ENCODE measurements at places on chromosomes 11 and 22.

DNA sequence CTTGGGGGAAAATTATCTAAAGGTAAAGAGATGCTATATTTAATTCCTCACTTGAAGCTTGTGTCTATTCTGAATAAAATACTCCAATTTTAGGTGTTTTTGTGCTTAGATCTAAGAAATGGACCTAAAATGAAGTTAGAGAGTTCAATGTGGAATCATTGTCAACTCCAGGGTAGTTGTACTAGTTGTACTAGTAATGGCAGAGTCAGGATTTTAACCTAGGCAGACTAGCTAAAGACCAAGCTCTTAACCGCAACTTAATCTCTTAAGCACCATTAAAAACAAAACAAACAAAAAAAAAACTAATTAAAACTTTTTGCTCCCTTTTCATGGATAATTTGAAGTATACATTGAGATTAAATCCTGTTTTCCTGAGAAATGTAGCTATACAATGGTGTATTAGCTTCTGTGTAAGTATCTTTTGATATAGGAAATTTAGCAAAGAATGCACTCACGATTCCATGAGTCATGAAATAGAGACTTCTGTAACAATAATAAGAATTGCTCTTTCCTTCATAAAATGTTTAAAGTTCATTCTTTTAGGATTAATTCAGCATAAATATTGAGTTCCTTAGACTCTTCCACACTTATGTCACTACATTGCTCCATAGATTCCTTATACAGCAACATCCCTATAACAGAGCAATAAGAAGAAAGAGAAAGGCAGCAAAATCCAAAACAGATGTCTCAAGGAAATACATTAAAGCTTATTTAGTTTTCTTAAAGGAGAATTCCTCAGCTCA, 26.5 kb upstream of the SOX6 start:
- DNase-seq, result no peak

DNA sequence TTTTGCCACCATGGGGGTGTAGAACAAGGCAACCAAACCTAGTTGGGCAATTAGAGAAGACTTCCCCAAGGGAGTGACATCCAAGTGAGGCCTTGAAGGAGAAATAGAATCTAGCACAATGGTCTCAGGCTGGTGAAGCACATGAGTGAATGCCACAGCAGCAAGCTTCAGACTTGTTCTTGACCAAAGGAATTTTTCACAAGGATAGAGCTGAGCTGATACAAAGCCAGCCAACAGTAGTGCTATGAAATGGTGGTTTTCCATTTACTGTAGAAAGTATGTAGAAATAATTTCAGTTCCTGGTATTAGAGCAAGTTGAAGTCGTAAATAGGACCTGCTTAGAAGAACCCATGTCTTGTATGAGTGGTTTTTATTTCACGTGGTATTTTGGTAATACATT, 148.3 kb upstream of the RASSF10 start:
- DNase-seq, result no peak

- DNase-seq, result no peak
These were observed 30.7 kb downstream of the PIWIL4 start for GRCh38 chr11:94597896-94598295.

DNA sequence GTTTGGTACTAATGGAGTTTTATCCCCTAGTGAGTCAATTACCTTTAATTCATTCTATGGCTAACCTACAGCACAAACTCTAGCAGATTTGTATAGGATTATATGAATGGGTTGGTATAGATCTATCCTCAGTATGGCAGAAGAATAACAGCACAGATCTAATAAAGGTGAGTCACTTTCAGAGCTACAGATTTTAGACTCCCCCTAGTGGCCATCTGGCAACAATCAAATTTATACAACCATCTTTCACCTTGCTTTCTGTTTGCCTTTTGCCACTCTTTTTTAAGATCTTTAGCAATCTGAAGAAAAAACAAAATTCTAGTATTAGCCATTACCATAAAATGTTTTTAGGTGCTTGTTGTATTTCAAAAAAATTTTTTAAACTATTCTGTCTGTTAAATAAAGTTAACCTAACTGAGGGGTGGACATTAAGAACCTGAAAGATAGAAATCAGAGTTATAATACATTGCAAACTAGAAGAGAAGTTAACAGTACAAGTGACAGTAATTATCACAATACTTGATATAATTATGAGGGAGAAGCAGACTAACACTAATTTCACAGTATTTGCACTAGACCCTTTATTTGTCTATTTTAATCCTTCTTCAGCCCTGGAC, 25.8 kb downstream of the DDIAS start:
- DNase-seq, result no peak

- no peak for DNase-seq
These were observed 4.4 kb upstream of the MMP1 start for GRCh38 chr11:102802341-102802740.

- no peak for DNase-seq
These were observed 132.4 kb downstream of the TTC28 start for GRCh38 chr22:28547132-28547842.

GRCh38 chr22:20087319-20088262, 7.5 kb downstream of the DGCR8 start:
- no peak for DNase-seq

DNA sequence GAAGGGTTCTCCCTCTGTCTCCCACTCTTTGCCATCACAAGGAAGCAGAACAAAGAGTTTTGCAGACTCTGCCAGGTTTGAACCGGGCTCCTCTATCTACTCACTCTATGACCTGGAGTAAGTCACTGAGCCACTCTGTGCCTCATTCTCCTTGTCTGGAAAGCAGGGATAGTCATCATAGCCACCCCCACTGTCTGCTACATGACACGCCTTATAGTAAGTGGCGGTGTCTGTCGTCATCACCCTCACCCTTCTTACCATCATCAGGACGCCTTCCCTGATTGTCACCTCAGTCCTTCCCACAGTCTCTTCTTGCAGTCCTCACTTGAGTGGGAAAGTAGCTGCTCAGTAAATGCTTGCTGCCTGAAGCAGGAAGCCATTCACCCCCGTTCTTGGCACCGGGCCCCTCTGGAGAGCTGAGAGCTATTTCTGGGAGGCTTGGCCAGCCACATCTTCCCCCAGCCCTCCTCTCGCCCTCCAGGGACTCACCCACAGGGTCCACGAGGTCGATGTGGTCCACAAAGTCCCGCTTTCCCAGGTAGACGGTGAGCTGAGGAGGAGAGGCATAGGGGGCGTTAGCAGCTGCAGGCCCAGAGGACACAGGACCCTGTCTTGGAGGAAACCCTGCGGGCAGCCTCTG, 46.4 kb downstream of the TPBGL start:
- no peak for DNase-seq

- no peak for DNase-seq
These were observed 8.8 kb upstream of the DNAL4 start for GRCh38 chr22:38802671-38803121.

GRCh38 chr11:61533401-61533800, 24.9 kb downstream of the LRRC10B start:
- DNase-seq, result no peak

DNA sequence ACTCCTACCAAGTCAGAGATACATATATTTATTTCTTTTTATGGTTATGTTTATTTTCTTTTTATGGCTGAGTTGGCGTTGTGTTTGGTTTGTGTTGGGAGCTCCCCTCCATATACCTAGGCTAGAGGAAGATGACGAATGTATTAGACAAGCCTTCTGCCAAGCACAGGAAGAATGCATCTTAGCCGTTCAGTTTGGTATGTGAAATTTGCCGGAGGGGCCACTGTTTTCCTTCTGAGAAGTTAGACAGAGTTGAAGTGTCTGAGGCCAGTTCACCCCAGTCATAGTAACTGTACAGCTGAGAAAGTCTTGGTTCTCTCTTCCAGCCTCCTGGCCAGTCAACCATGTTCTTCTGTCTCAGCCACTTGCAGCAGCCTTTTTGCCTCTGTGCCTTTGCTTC, 29.8 kb downstream of the TEAD1 start:
- DNase-seq, result no peak

GRCh38 chr22:44445731-44446130, 52.3 kb downstream of the RTL6 start:
- DNase-seq, result no peak

DNA sequence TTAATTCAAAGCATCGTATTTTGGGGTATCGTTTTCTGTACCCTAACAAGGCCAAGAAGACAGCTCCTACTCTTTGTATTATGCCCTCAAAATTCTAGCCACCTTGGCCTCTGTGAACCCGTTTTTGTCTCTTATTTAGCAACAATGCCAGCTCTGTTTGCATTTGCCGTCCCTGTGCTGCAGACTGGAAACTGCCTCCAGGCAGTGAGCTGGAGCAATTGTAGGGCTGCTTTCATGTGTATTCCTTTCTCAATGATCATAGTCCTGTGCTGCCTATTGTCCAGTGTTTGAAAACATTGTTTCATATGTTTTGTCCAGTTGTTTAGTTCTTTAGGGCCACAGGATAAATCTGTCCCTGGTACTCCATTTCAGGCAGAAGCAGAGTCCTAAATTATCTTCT, 19.9 kb upstream of the BACE1-AS start:
- DNase-seq, result no peak

GRCh38 chr11:115326526-115326925, 177.7 kb downstream of the CADM1 start:
- DNase-seq, result no peak

DNA sequence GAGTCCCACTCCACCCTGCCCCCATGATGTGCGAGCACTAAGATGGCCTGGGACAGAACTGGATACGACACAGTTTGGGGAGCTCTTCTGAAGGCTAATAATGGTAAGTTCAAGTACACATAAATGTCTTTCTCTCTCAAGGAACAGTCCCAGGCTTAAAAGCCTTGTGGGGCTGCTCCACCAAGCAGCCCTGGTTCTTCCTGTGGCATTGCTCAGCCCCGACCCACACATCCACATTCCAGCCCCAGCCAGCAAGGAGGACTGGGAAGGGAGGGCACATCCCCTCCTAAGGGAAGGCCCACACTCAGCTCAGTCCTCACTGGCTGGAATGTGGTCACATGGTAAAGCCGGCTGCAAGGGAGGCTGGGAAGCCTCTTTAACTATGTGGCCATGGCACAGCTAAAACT, 13.3 kb upstream of the MB start:
- DNase-seq, result no peak

- no peak for DNase-seq
These were observed 23.8 kb downstream of the FADS2 start for GRCh38 chr11:61851900-61852295.

DNA sequence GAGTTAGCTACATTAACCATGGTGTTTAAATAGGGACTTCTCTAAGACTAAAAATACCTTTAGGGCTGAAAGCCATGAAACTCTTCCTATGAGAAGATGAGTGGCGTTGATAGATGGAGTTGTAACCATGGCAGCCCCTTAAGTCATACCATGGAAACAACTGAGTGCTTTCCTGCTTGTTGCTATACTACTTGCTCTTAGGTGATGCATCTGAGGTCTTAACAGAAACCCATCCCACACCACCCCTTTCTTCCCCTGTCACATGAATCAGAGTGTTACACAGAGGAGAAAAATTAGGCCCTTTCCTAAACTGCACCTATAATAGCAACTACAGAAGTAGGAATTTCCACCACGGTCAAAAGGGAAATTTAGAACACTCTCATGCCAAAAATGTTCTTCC, 64.3 kb upstream of the ZC3H12C start:
- no peak for DNase-seq

GRCh38 chr11:131653260-131653659, 282.8 kb downstream of the NTM start:
- DNase-seq, result no peak

DNA sequence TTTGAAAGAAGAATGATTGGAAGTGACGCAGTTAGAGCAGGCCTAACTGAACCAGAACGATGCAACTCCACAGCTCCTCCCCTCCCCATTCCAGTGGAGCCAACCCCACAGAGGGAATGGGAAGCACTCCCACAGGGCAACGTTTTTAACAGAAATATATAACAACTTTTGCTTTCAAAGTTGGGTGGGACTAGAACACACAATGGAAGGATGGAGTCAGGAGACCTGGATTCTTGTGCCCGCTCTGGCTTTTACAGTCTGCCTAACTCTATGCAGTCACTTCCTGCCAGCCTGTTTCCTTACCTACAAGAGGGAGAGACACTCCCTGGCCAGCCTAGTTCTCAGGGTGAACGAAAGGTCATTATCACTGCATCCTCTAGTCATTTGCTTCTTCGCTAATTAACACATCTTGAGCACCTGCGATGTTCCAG, 75.5 kb downstream of the PACSIN2 start:
- no peak for DNase-seq

GRCh38 chr11:113952070-113952469, 22.8 kb upstream of the HTR3A start:
- DNase-seq, result no peak

DNA sequence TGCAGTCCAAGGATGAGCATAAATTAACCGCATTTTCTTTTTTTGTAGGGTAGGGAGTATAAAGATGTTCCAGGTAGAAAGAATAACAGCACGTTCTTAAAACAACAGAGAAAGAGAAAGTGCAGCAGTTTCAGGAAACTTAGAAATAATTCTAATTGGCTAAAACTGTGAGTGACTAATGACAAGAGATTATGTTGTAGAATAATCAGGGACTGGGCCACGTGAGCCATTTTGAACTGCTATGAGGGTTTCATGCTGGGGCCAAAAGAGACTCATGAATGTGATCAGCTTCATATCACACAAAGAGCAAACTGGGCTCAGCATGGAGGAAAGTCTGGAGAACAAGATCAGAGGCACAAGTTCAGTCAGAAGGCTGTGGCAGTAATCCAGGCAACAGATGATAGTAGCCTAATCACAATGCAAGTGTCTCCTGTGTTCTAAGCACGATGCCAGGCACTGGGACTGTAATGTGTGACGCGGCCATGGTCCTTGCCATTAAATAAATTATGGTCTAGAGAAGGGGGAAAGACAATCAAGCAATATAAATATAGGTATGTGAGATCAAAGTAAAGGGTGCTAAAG, 17.9 kb downstream of the CWF19L2 start:
- no peak for DNase-seq

GRCh38 chr11:3189886-3190583, 24.9 kb upstream of the OSBPL5 start:
- DNase-seq, result no peak

DNA sequence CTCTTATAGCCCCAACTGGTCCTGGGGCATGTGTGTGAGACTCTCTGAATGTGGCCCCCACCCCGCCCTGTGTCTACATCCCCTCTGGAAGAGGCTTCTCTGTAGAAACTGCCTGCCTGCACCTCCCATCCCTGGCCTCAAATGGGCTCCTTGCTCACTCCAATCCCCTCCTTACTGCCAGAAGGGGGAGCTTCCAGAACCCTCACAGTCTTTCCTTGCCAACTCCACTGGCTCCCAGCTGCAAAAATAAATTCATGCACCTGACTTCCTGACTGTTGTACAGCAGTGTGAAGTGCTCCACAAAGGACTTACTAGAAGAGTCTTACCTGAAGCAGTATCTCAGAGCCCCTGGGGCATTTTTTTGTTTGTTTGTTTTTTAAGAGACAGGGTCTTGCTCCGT, 15.2 kb upstream of the SERPIND1 start:
- DNase-seq, result no peak

GRCh38 chr11:82720267-82721065, 13.2 kb downstream of the FAM181B start:
- DNase-seq, result no peak

GRCh38 chr11:120028181-120028896, 109.6 kb downstream of the TRIM29 start:
- DNase-seq, result no peak

- DNase-seq, result no peak
These were observed 792 bp upstream of the ADAMTS8 start for GRCh38 chr11:130429120-130429681.

GRCh38 chr11:71080239-71081097, 171.9 kb downstream of the SHANK2 start:
- no peak for DNase-seq

GRCh38 chr11:67469508-67469811, 409 bp upstream of the TMEM134 start:
- no peak for DNase-seq

GRCh38 chr22:39332441-39333064, 13.1 kb upstream of the RPL3 start:
- DNase-seq, result no peak

- no peak for DNase-seq
These were observed 53.1 kb upstream of the NAV2 start for GRCh38 chr11:19659529-19659928.

Measured in cerebellar nuclear complex (tissue), 1 donor.